ENCODE measurements at places on chromosomes 6 and 20.

GRCh38 chr6:154509421-154510143 is 903 bp downstream of the CNKSR3 start:
- no peak for DNase-seq

DNA sequence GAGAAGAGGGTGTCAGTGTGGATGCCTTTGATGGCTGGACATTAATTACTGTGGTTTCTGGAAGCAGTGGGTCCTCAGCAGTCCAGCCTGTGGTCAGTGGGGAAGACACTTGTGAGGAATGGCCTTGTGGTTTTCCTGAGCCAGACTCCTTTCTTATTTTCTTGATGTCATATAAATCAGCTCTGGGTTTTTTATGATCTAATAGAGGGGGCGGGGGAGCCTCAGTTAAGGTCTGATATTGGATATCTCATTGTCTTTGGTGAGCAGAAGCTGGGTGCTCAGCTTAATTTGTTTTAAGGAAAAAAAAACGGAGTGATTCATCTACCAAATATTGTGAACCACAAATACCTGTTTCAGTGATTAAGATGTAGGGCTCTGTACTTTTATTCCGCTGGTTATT is 62.1 kb downstream of the OTOR start:
- DNase-seq, result no peak

DNA sequence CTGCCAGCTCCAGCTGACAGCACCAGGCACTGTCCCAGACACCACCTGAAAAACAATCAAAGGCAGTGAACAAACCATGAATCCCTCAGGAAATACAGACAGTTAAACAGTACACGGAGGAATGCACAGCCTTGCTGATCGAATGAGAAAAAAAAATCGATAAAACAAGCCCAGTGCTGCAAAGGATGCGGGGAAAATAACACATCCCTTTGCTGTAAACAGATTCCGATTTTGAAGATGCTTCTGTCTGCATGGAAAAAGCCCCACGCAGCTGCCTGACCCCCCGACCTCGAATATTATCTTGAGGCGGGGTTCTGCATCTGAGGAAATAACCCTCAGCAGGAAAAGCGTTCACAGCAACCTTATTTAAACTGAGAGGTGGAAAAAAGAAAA is 43.9 kb downstream of the RBM38 start:
- DNase-seq, result no peak

DNA sequence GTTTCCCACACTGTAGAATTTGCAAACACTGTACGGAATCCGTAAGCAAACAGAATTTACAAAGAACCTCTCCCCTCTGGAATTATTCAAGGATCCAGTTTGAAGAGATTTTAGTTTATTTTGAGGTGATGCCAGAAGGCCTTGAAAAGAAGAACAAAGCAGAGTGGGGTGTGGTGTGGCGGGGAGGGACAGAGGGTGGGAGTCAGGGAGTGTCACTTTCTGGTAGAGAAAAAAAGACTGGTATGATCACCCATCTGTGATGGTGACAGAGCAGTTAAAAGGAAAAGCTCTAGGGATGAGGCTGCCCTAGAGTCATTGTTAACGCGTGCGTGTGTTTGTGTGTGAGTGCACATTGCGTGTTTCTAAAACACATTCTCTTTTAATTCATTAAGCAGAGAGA is 97.0 kb upstream of the F13A1 start:
- no peak for DNase-seq

- DNase-seq, result no peak
Observed at GRCh38 chr20:47216819-47217410, 139.6 kb downstream of the ZMYND8 start.

DNA sequence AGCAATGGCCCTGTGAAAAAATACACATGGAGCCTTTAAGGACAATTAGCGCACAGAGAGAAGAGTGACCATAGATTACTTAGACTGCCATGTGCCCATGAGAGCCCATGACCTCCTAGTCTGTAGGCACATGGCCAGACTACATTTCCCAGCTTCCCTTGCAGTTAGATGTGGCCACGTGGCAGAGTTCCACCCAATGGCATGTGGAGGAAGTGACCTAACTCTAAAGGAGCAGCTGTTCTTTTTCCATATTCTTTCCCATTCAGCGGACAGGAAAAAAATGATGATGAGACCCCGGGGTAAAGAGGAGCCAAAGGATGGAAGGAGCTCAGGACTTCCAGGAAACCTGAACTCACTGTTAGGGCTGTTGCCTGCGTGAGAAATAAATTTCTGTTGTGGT is 116.6 kb downstream of the CBLN4 start:
- DNase-seq, result no peak

DNA sequence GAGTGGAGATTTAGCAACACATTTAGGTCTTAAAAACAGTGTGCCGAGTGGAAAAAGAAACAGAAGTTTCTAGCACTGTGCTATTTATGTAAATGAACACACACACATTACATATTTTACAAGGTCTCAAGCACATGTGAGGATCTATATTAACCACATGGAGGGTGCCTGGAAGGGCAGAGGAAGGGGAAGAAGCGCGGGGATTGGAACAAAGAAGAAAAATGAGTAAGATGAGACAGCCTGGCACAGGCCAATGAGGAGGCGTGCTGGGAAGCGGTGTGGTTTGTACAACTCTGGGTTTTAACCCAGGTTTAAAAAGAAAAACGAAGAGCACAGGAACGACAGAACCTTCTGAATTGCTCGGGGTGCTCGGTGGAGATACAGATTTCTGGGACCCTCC is 5.7 kb downstream of the KCNG1 start:
- DNase-seq, result no peak

- no peak for DNase-seq
Observed at GRCh38 chr20:21146215-21146614, 20.3 kb downstream of the KIZ start.

- no peak for DNase-seq
Observed at GRCh38 chr20:40144581-40144980, 544.5 kb downstream of the MAFB start.

GRCh38 chr6:6319952-6320811 is at the start of gene F13A1:
F13A1 (minus strand) TSS chr6:6320662; CDS start chr6:6318664, 1,998 bp downstream.
- no peak for DNase-seq

DNA sequence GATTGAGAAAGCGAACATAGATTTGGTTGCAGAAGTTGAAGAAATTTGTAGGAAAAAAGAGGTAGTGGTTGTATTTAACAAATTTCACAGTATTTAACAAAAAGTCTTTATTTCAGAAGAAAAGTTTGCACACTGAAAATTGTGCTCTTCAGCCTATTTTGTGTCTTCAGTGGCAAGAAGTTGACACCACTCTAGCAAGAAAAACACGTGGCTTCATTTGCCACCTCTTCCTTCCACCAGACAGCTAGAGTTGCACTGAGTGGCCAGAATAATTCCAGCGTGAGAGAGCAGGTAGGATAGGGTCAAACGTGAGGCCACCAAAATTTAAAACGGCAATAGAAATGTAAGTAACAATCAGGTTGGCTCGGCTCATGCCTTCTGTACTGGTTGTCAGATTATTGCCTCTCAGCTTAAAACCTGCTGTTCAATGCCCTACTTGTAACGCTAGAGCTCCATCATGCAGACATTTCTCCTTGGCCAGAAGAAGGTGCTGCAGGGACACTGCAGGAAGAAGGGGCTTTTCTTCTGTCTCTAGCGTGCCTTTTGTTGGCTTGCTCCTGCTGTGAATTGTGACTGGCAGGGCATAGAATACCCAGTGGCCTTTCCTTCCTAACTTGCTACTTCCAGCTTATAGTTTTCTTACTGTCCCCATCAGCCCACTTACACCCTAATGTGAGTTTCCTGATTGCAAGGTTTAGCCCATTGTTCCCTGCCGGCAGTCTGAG is 12.1 kb downstream of the TRAPPC3L start:
- DNase-seq, result no peak

GRCh38 chr6:158488065-158488464 is 71.8 kb upstream of the TMEM181 start:
- no peak for DNase-seq

DNA sequence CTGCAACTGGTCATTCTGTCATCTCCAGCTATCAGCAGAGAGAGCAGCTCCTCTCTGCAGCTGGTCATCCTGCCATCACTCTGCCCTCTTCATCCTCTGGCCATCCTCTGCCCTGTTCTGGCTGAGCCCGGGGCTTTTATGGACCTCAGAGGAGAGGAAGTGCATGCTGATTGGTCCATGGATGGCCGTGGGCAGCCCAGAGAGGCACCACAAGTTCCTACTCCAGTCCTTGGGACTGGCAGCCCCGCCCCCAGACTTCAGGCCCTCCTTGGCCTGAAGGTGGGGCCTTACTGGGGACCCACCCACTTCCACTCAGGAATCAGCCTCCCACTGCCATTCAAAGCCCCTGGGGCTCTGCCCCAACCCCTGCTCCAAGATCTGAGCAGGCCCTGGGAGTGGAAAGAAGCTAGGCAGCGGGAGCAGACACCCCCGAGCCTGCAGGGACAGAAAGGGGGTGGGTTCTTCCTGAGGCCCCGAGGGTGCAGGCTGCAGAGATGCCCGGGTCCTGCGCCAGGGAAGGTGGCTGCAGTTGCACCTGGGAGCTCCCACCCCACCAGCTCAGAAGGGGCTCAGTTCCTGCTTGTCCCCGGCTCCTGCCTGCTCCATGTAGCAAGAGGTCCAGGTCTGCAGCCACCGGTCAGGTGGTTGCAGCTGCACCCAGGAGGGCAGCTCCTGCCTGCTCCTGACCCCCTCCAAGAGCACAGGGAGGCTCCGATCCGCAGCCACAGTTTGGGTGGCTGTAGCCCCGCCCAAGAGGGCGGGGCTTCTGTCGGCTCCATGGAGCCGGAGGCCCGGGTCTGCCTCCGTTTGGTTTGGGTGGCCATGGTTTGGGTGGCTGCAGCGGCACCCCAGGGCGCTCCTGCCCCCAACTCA is 34.1 kb upstream of the HMGA1 start:
- DNase-seq, result no peak

- DNase-seq, result no peak
Observed at GRCh38 chr6:42271834-42272805, 54.5 kb upstream of the MRPS10 start.

GRCh38 chr20:38893565-38894090 is 32.6 kb upstream of the FAM83D start:
- DNase-seq, result peak; percentile 79

DNA sequence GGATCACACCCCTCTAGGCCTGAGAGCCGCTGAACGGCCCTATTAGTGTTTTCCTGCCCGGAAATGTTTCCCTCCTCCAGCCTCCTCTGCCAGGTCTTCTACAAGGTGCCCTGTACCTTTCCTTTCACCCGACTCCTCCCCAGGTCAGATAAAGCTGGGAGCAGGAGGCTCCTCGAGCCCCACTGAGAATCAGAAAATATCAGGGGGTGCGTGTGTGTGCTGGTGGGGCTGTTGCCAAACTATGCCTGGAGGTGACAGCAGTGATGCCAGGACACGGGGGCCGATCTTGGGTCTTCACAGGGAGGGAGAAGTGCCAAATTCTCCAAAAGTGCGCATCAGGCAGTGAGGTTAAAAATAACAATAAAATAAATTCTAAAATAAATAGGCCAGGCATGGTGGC is 222.8 kb upstream of the RREB1 start:
- DNase-seq, result no peak

- DNase-seq, result no peak
Observed at GRCh38 chr20:32737371-32738223, 5.7 kb downstream of the COMMD7 start.

All from stimulated activated CD4-positive, alpha-beta T cell treated with anti-CD3 and anti-CD28 coated beads, Interleukin-12 subunit alpha, Interleukin-12 subunit beta, amount 100 ng/mL, for 48 hours (primary cell).